ENCODE measurements at places on chromosomes 5 and 9. TPM values are rescaled to one million over a fixed set of nuclear protein-coding genes. Genes with fewer than 3 reads are reported as not detected.

DNA sequence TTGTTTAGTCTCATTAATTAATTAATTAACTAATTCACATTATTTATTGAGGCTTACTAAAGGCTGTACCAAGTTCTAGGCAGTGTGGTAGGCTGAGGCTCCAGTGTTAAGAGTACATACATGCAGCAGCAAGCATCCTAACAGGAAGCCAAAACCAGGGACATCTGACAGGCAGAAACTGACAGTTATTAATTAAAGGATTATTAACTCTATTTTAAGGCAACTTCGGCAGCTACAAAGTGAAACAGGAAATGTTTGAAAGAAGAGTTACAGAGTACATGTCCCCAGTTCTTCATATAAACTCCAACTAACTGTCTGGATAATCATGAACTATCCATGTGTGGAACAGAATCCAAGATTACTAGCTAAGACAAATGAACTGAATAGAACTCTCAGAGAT lies 39.3 kb upstream of the GABRB2 start:
- no peak for DNase-seq

Gene CDKN2A
- 2.7 TPM for polyA plus RNA-seq

DNA sequence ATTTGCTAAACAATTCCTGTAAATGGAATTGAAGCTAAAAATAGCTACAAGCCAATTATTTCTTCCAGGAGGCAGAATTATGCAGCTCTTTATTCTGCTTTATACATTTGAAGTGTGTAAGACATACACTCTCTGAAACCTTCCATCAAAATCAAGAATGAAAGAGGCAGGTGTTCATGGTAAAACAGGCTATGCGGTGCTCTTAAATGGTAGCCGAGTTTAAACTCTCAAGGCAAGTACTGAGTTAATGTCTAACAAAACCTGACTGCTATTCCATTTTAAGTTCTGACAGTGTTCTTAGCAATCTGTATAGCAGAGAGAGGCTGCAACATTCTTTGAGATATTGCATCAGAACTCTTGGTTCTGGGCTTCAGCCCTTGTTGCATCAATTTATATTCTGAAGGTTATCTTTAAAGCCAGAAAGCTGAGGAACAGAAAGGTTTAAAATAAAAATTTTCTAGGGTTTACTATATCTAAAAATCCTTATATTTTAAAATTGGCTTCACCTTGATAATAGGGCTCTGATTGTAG lies 248.3 kb upstream of the CCNG1 start:
- no peak for DNase-seq

GRCh38 chr9:113564498-113565237 lies 101.1 kb downstream of the RGS3 start:
- peak; percentile 67 for DNase-seq

Gene ELL2
- 10.5 TPM for polyA plus RNA-seq

- DNase-seq = peak; percentile 86
Observed at GRCh38 chr5:1174122-1174936, 27.1 kb upstream of the SLC6A19 start.

Gene LHX6
- polyA plus RNA-seq = 7.7 TPM

Gene MEIKIN
- 3.8 TPM for polyA plus RNA-seq

- peak; percentile 23 for DNase-seq
Observed at GRCh38 chr5:181173420-181174342, 26.3 kb downstream of the OR2V2 start.

- no peak for DNase-seq
Observed at GRCh38 chr9:135885100-135885853, 22.1 kb downstream of the CAMSAP1 start.

Gene LAMC3
- polyA plus RNA-seq = 0.25 TPM

Gene IRX1
- not detected for polyA plus RNA-seq

- DNase-seq = peak; percentile 78
Observed at GRCh38 chr9:128683340-128684064, 5.5 kb upstream of the SET start.

All from small intestine (tissue), 16 donors.